ENCODE measurements at places on chromosomes 7 and 10. TPM values are rescaled to one million over a fixed set of nuclear protein-coding genes. Genes with fewer than 3 reads are reported as not detected.

DNA sequence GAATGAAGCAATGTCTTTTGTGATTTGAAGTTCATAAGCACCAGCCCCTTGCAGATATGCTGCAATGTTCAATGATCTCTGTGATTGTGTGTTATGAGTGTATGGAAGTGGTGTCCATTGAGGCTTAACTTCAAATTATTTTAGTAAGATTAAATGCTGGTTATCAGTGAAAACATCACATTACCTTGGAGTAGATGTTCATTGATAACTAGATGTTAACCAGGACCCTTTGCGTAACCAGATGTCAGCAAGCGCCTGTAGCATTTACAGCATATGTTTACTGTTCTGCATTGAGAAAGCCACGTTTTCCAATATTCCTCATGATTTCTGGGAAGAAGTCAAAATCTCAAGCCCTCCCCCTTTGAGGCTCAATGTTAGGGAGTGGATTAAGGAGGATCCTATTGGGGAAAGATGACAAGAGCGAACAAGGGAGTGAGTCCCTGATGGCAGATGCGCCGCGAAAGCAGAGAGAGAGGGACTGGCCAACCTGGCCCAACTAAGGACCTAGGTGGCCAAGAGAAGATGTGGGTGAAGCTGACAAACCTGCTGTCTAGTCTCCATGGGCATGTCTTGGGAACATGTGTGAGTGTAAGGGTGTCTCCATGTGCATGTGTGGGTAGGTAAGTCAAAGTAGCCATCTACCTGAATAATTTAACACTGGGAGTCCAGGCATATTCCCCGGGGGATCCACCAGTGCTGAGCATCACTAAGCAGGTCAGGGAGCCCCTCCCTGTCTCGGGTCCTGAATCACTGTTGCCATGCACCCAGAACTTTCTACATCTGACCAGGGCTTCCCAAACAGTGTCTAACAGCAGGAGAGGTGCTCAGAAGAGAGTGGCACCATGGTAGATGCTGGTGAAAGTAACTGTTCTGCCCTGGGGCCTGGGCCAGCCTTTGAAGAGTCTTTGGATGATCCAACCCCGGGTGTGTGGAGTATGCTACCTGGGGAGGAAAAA, 141.6 kb upstream of the GDF10 start:
- DNase-seq = no peak

DNA sequence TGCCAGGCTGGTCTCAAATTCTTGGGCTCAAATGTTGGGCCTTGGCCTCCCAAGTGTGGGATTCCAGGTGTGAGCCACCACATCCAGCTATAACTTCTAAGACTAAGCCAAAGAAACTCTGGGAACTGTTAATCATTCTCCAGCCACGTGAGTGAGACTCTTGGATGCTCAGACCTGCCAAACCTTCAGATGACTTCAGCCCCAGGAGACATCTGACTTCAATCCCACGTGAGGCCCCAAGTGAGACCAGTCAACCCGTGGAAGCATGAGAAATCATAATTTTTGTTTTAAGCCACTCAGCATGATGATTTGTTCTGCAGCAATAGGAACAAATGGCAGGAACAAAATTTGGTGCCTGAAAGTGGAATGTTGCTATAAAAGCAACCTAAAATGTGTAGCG, 4.3 kb upstream of the PCBD1 start:
- DNase-seq = no peak

DNA sequence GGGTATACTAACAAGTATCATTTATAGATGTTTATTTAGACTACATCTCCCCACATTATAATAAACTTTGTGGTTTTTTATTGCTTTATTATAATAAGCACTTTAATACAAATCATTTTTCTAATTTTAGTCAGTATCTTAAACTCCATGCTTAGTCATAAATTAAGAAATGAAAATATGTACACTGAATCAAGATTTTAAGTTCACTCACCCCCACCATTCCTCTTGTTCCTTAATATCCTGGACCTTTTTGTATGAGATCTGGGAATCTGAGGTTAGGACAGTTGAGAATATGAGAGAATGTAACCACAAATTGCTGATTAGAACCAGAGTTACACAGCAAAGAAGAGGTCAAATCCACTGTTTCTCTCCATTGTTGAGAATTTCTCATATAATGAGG, 93.6 kb upstream of the WNT16 start:
- DNase-seq = no peak

DNA sequence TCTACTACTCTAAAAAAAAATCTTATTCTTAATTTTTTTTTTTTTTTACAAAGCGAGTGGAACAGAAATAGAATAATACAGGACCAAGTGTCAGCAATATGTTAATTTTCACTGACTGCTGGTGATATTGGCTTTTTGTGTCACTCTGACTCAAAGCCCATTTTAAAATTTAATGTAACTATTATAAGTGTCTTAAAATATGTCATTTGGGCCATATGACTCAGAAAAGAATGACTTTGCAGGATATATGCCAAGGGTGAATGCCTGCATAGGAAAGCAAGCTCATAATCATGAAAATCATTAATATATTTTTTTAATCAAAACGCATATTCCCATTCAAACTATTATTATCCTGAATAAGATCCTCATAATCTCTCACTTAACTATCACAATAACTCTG, 149.2 kb downstream of the GNAT3 start:
- no peak for DNase-seq

GRCh38 chr10:6778992-6779701, 199.1 kb upstream of the PRKCQ start:
- peak; percentile 79 for DNase-seq

DNA sequence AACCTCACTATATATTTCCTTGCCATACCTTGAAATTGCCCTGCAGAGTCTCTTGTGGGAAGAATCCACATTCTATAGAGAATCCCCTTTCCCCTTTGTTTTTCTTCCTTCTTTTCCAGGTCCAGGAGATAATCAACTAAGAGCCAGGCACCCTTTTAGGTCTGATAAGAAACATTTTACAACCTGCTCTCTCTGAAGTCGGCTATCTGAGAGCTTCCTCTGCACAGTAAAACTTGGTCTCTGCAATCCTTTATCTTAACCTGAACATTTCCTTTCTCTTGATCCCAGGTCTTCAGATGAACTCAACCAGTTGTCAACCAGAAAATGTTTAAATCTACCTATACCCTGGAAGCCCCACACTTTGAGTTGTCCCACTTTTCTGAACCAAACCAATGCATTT, 19.5 kb upstream of the PTER start:
- DNase-seq = no peak

GRCh38 chr10:4733150-4733842, 92.7 kb upstream of the AKR1E2 start:
- peak; percentile 71 for DNase-seq

- DNase-seq = no peak
Measured at GRCh38 chr10:86481761-86482160, 39.8 kb downstream of the WAPL start.

DNA sequence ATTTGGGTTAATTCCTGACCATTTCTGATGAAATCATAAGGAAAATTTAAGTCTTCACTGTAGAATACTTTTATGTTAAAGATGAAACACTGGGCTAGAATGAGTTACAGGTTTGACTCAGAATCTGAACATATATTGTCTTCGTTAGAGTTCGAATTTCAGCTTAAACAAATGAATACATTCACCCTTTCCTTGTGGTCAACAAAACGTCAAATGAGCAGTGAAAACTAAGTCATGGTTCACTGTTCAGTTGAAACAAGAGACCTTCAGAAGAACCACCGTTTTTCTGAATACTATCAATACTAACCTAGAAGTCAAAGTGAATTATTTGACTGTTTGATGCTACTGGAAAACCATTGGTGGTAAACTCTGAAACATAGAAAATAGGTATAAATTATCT, 235.2 kb upstream of the ZWINT start:
- no peak for DNase-seq

- DNase-seq = no peak
Measured at GRCh38 chr7:12386313-12386740, 17.3 kb downstream of the VWDE start.

- DNase-seq = no peak
Measured at GRCh38 chr7:99790407-99790806, 6.4 kb upstream of the CYP3A4 start.

GRCh38 chr10:101379663-101380352, 25.8 kb downstream of the BTRC start:
- no peak for DNase-seq

GRCh38 chr7:151984612-151985011, 28.4 kb downstream of the GALNTL5 start:
- no peak for DNase-seq

GRCh38 chr10:30625080-30625479, 4.5 kb downstream of the LYZL2 start:
- DNase-seq = no peak

- no peak for DNase-seq
Measured at GRCh38 chr10:58886406-58886805, 290.0 kb upstream of the PHYHIPL start.

- DNase-seq = no peak
Measured at GRCh38 chr10:62031507-62031906, 130.0 kb downstream of the ARID5B start.

The PDE6C gene
- total RNA-seq = not detected

The CLCN1 gene
- 0.29 TPM for total RNA-seq

The SPAM1 gene
- total RNA-seq = not detected

The CFAP43 gene
- 0.32 TPM for total RNA-seq

The LRGUK gene
- 1.6 TPM for total RNA-seq

The APBB1IP gene
- 30.1 TPM for total RNA-seq

The MGAM2 gene
- total RNA-seq = 2.3 TPM

The CCDC3 gene
- total RNA-seq = 13.0 TPM
